ENCODE measurements at places on chromosomes 4 and X.

GRCh38 chr4:78770091-78770642, 6.0 kb upstream of the BMP2K start:
- no peak for DNase-seq

- no peak for DNase-seq
Measured at GRCh38 chr4:147689067-147689466, 5.1 kb upstream of the PRMT9 start.

- no peak for DNase-seq
Measured at GRCh38 chr4:172207258-172207657, 394.1 kb downstream of the GALNTL6 start.

DNA sequence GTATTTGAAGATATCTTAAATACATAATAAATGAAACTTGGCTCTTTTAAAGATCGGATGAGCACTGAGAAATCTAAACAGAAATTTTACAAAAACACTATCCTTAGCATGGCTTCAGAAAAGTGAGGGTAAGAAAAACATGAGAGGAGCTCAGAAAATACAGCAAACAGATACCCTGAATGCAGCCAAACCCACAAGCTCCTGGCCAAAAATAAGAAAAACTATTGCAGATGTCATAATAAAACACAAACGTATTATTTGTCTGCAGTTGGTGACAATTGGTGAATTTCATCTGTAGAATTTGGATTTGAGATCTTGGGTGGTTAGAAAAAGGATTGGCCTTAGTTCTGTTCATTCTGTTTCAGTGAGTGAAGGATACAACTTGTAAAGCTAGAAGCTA, 603.9 kb downstream of the INPP4B start:
- DNase-seq, result no peak

All from M059J (cell line).